ENCODE measurements at places on chromosomes 2 and 18.

- no peak for DNase-seq
Observed at GRCh38 chr2:10432311-10433181, 15.6 kb downstream of the ODC1 start.

DNA sequence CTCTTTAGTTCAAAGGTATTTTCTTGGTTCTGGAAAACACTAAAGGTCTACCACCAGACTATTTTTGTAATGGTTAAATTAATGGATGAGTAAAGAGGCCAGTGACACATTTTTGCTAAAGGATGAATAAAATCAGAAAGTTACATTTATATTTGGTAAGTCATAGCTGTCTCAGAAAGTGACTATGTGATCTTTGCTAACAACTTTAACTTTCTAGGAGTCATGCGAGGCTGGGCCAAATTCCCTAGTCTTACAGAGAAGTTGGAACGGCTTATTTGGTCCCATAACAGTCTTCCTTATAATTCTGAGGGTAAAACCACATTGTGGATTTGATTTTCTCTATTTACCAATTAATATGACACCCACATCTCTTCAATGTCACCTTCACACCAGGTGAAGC is 198.1 kb downstream of the PDE1A start:
- no peak for DNase-seq

DNA sequence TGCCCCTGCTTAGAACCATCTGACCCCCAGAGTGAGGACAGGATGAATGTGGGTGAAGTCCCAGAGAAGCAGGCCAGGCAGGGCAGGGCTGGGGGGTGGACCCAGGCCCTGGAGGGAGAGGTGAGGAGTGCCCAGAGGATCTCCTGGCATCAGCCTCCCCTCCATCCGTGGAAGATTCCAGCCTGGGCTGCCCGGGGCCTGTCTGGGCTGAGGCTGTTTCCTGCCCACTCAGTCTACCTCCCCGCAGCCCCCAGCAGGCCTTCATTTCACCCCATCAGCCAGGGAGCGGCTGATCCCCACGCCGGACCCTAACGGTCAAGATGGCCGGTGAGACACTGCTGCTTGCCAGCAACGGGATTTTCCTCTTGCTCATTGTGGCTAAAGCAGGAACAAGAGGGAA is 35.3 kb upstream of the OTOF start:
- DNase-seq: no peak

DNA sequence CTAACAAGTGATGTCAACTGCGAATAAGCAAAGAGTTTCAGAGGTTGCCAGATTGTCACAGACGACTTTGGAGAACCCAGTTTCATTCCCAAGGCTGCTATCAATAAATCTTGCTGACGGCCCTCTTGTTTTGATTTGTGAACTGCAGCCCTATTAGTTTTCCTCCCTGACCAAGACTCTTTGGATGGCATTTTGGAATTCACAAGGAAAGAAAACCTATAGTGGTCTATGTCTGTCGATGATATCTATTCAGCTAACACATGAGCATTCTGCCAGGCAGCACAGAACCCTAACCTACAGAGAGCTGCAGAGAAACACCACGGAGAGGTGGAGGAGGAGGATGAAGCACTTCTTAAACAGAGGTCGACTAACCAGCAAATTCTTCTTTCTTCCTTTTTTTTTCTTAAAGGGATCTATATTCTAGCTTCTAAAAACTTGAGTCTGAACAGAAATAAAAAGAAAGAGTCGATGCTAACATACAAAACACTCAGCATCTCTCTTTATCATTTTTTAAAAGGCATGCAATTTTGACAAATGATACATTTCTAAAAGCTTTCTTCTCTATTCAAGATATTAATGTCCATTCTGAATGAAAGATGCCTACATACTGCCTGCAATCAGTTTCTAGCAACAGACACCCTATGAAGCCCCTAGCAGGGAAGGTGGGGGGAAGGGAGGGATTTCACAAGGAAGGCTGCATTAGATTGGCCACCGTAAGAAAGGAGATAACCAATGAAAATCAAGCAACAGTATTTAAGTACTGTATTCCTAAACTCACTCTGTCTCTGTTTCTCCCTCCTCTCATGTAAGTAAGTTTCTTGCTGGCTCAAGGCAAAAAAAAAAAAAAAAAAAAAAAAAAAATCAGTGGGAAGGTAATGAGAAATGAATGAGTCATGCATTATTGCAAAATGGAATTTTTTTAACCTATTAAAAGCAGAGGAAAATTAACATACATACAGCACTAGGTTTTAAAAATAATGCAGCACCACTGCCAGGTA is 83.0 kb upstream of the CHRNA1 start:
- DNase-seq: no peak

- no peak for DNase-seq
Observed at GRCh38 chr2:72023678-72024390, 123.8 kb downstream of the CYP26B1 start.

DNA sequence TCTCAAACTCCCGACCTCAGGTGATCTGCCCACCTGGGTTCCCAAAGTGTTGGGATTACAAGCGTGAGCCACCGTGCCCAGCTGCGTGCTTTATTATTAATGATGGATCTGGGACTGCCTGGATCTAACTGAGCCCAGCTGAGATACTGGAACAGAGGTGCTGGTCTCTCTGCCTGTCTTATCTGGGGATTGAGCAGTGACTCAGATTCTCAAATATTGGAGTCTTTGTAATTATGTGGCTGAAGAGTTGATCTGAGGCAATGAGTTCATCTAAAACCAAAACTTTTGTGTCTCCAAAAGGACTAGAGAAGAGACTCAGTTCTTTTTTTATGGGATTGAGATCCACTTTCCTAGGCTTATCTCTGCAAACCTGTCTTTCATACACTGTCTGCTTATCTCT is 16.3 kb downstream of the PLEKHB2 start:
- no peak for DNase-seq

Data from ovary (tissue), 10 donors.